ENCODE measurements at places on chromosomes 2 and 18.

GRCh38 chr2:66782780-66783361 is 347.9 kb downstream of the MEIS1 start:
- no peak for DNase-seq

GRCh38 chr18:22355069-22355468 is 62.6 kb downstream of the CTAGE1 start:
- no peak for DNase-seq

DNA sequence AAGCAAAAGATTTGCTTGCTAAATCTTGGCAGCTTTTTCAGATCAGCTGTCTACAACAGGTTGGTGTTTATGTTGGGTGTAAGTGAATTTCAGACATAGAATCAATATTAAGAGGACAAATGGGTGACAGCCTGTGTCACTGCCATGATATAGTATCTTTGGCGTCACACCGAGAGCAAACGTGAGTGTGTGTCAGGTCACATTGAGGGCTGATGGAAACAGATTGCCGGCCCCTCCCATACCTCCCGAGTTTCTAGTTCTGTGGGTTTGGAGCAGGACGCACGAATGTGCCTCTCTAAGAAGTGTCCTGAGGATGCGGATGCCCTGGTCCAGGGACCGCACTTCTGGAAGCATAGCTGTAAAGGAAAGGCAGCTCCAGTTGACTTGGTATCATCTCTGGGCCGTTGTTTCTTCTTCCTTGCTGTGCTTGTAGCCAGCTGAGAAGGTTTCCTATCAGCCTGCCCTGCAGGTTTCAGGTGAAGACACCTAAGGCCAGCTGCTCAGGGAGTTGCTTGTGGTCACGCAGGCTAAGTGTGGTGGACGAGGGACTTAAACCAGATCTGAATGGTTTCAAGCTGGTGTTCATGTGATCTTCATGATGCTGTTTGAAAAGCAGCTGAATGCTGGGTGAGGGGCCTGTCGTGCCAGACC is 6.4 kb downstream of the AGAP1 start:
- no peak for DNase-seq

- DNase-seq, result peak; percentile 30
These were observed at the start of gene BAZ2B for GRCh38 chr2:159616286-159616701. Gene BAZ2B, minus strand, starts transcription at chr2:159616548. Its CDS starts 137,829 bp downstream, at chr2:159478719.

DNA sequence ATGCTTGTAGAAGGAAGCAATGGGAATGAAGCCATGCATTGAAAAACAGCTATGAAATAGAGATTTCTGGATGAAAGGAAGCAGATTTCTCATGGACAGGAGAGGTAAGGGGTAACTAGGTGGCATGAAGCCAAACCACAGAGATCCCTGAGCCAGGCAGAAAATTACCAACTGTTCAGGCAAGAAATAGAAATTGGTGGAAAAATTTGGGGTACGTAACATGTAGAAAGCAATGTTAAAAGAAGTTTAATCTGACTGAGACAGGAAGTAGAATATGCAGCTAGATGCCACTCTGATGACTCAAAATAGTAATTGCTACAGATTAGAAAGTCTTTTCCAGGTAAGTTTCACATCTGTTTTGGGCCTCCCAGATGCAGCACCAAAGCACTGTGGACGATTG is 928.5 kb upstream of the CELF4 start:
- no peak for DNase-seq

- DNase-seq, result no peak
These were observed at the start of gene CCDC68 for GRCh38 chr18:54958704-54959625. Gene CCDC68, minus strand, starts transcription at chr18:54959461. Its CDS starts 16,670 bp downstream, at chr18:54942791.

All from gastrocnemius medialis (tissue), 4 donors.